ENCODE measurements at places on chromosomes 5 and 9.

DNA sequence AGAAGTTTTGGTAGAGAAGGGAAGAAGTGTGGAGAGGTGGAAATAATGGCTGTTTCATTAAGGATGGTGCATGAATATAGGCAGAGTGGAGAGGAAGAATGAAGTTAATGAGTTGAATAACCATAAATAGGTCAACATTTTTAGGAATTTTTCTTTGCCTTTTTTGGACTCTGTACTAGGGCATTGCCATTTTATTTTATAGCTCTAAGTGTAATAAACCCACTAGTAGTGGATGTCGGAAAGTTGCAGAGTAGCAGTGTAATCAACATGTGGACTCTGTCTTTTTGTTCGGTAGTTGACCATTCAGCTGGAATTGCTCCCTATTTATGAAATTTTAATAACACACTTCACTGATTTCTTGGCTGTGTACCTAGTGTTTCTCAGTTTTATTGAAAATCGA is 199.1 kb downstream of the WDR70 start:
- DNase-seq: no peak

DNA sequence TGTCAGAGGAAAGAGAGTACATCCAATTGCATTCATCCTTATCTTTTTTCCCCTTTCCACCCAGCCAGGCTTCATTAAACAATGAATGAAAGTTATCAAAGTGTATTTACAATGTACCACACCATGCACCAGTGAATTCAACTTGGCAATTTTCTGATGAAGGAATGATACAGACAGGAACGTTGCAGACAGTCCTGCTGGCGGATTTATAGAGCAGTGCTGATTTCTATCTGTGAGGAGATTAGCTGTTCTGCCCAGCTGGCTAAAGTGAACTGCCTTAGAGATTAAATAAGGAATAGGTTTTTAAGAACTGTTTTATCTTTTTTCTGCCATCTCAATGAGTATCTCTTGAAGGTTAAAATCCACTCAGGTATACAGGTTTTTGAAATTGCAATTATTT is 403.9 kb downstream of the CDH18 start:
- DNase-seq: no peak

GRCh38 chr5:124581738-124582560 is 164.5 kb downstream of the ZNF608 start:
- DNase-seq: no peak

DNA sequence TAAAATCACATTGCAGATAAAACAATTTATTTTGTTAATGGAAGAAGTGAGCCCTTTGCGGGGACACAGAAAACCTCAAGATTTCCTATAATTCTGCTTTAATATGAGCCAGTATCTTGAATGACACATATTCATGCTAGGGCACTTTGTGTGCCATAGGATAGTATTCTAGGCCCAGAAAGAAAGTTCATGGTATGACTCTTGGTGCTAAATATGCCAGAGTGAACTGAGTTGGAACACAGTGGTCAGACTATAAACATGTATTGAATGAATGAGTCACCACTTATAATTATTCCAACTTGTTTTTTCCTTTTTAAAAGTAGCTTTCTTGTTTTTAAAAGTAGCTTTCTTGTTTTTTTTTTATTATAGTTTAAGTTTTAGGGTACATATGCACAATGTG is 46.0 kb downstream of the ADAMTS19 start:
- no peak for DNase-seq

GRCh38 chr5:141908796-141909195 is 14.9 kb upstream of the DELE1 start:
- DNase-seq: no peak

- DNase-seq: no peak
These were observed 216.5 kb upstream of the RAI14 start for GRCh38 chr5:34439601-34440000.

DNA sequence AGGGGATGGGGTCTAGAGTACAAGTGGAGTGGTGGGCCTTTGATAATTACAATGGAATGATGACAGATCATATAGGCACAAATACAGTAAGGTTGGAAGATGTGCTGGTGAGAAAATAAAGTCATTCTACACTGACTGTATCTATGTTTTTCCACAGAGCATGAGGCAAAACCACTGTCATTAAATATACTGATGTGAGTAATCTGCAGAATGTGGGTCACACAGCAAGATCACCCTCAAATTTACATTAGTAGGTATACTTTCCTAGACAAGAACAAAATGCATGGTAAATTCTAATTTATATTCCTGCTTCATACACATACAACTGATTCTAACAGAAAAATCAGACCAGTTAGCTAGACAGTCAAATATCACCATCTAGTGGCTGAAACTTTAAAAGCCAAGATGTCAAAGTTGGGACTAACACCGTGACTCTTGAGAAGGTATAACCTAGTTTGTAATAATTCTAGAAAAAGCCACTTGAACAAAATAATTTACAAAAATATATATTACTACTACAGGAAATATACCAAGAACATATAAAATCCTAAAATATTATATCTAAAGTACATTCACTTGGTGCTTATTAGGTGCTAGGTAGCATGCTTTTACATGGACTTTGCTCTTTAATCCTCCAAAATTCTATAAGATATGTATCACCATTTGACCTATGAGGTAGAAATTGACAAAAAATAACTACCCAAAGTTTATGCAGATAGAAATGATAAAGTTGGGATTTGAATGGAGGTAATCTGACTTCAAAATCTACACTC is 19.5 kb downstream of the TTC33 start:
- DNase-seq: peak; percentile 60

GRCh38 chr9:5843794-5844471 is 11.0 kb upstream of the ERMP1 start:
- no peak for DNase-seq

DNA sequence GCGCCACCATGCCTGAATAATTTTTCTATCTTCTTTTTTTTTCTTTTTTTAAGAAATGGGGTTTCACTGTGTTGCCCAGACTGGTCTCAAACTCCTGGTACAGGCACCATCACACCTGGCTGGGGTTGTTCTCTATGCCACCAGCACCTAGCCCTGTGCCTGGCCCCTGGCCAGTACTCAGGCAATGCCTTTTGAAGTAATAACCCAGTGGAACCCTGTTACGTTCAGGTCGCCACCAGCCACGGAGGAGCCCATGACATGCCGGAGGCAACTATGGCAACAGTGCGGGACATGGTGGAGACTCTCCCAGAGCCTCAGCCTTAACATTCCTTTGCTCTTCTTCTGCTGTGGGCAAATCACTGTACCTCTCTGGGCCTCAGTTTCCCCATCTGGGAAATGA is 14.1 kb downstream of the COL15A1 start:
- DNase-seq: no peak

DNA sequence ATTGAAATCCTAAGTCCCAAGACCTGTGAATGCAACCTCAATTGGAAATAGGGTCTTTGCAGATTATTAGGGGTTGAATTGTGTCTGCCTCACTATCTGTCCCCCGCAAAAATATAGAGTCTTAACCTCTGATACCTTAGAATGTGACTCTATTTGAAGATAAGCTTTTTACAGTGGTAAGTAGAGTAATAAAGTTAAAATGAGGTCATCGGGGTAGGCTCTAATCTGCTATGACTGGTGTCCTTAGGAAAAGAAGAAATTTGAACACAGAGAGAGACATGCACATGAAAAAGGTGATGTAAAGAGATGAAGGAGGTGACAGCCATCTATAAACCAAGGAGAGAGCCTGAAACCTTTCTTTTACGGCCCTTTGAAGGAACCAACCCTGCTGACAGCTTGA is 287.1 kb upstream of the ADRA1B start:
- no peak for DNase-seq

DNA sequence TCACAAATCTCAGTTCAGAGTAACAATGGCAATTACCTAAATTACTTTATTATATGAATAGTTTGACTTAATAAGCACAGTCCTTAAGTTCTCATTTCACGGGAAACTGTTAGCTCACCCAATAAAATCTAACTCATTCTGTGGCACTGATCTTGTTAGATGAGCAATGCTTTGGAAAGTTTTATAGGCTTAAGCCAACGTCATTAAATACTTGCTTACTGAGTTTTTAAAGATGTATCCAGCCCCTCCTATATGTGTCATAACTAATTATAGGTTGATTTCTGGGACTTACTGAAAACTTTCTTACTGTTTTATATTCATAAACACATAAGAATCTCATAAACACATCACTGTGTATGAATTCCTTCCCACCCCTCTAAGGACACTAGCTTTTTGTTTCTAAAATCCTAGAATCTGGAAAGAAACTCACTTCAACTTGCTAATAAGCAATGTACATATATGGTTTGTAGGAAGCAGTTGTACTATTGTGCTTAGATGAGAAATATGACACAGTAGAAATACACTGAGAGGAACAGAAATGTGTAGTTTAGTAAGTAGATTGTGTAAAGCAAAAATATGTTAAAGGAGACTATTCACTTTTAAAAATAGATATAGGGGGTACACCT is 14.1 kb upstream of the MARCOL start:
- no peak for DNase-seq

GRCh38 chr5:23217159-23217558 is 290.2 kb upstream of the PRDM9 start:
- DNase-seq: no peak

GRCh38 chr9:24045150-24045549 is 219.1 kb upstream of the ELAVL2 start:
- DNase-seq: peak; percentile 6

DNA sequence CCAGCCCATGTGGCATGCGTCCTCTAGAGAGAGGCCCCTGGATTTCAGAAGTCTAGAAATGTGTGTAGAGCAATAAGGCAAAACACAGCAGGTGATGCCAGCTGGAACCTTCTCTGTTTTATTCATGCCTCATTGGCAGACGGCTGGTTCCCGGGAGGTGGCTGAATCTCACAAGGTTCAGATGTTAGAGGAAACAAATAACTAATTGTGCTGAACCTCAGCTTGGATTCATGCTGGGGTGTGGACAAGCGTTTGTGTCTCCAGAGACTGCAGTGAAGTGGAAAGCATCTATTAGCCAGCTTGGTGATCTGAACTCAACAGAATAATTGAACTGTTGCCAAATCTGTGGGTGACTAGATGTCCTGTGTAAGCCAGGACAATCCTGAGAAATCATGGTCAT is 131.1 kb upstream of the NR4A3 start:
- DNase-seq: no peak

DNA sequence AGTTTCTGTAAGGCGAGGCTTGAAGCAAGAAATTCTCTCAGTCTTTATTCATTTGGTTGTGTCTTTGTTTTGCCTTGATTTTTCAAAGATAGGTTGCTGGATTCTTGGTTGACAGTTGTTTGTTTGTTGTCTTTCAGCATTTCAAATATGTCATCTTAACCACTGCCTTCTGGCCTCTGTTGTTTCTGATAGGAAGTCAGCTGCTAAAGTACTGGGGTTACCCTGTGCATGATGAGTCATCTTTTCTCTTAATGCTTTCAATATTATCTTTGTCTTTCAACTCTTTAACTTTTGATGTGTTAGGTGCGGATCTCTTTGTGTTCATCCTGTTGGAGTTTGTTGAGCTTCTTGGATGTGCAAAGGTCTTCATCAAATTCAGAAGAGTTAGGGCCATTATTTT is 1571.3 kb downstream of the MAT2B start:
- peak; percentile 61 for DNase-seq

GRCh38 chr5:74072646-74073045 is 446.6 kb downstream of the ARHGEF28 start:
- no peak for DNase-seq

- DNase-seq: peak; percentile 42
These were observed 4.1 kb downstream of the SAXO1 start for GRCh38 chr9:19028835-19029451.

GRCh38 chr5:107665036-107665570 is 5.6 kb downstream of the EFNA5 start:
- no peak for DNase-seq

GRCh38 chr5:1004461-1005248 is 3.9 kb upstream of the NKD2 start:
- DNase-seq: peak; percentile 75

DNA sequence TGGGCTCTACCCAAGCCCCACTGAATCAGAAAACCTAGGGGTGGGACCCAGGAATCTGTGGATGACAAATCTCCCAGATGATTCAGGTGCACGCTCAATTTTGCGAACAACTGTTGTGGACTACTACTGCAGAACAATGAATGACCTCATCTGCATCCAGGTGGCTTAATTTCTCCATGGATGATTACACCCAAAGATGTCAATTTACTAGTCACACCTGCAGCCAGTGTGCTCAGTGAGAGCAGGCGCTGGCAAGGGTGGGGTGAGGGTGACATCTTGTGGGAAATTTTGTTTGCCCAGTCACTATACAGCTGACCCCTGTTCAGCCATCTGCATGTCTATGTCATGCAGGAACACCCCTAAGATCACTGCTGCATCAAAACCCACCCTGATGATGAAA is 118.2 kb downstream of the ENTREP1 start:
- DNase-seq: no peak

DNA sequence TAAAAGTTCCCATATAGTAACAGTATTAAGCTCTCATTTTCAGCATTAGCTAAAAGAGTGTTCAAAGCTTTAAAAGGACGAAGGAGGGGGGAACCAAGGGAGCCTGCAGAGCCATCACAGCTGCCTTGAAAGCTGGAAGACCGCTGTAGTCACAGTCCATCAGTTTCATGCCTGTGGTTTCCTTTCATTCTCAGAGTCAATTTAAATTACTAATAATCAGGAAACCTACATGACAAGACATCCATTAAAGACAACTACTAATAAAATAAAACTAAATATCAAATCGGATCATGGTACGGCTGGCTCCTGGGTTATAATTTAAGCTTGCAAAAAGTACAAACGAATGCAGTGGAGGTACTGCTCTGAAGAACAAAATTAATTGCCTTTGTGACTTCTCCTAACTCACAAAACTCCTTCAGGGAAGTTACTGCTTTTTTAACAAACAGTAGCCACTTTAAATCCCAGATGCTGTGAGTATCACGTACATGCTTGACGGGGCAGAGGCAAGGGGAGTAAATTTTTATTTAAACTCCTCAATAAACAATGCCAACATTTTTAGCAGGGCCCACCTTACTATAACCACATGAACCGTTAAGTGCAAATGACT is 213.5 kb downstream of the DENND1A start:
- no peak for DNase-seq

- no peak for DNase-seq
These were observed 71.2 kb upstream of the PARP8 start for GRCh38 chr5:50595199-50595598.

- no peak for DNase-seq
These were observed 155.8 kb downstream of the PBX3 start for GRCh38 chr9:125902831-125903512.

- DNase-seq: no peak
These were observed 1509.7 kb downstream of the MAT2B start for GRCh38 chr5:165015126-165015525.

- no peak for DNase-seq
These were observed 156.6 kb downstream of the AOPEP start for GRCh38 chr9:94882966-94883641.

DNA sequence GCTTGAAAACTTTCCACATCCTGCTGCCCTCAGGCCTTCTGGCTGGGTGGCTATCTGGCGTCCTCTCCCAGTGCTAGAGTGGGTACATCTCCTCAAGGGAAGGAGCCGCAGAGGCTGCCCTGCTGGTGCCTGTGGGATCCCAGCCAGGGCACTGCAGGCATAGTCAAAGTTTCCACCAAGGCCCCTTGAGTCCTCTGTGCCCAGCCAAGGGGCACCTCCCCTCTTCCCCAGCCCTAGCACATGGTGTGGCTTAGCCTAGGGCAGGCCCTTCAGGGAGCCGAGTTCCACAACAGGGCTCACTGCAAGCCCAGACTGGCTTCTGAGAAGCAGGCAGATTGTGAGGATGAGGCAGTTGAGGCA is 103.2 kb downstream of the RGS3 start:
- no peak for DNase-seq

- DNase-seq: no peak
These were observed 149.0 kb downstream of the RANBP17 start for GRCh38 chr5:171010816-171011215.

Measured in MM.1S (cell line).